ENCODE measurements at places on chromosomes 4 and X.

DNA sequence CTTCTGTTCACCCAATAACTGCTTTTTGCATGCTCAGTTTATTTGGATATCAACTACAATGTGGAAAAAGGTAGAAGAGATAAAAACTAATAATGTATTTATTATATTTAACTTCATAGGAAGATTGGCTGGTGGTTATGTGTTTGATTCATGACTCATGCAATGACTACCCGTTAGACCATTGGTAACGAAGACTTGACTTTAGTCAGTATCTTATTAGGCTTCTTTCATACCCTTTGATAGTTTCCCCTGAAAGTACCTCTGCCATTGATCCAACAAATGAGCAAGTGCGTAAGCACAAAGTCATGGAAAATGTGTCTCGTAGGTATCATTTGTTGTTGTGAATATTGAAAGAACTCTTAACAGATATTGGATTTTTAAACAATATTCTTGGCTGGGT lies 394.7 kb downstream of the PPP3CA start:
- H3K27ac ChIP-seq, result no peak overlapping the region
- H3K4me3 ChIP-seq, result no peak overlapping the region
- H3K36me3 ChIP-seq, result no peaks in the 10 kb centered on the region
- H3K4me1 ChIP-seq, result no peaks in the 10 kb centered on the region
- DNase-seq, result no peak

DNA sequence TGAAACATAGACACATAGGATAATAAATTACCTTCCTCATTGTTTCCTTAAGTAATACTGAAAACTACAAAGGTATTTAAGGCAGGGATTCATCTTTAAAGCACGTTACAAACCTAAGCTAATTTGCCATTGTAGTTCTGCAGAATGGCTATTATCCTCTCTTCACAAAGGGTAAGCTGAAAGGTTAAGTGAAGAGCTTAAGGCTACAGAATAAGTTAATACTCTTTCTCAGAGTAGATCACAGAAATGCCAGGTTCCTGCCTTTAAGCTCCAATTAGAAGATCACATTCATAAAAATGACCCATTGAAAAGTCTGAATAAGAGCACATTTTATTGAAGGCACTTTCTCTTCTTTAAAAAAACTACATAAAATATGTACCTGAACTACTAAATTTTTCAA lies 42.1 kb upstream of the PRDM5 start:
- DNase-seq, result no peak
- no peak overlapping the region for H3K27ac ChIP-seq
- H3K4me1 ChIP-seq, result no peaks in the 10 kb centered on the region
- H3K27me3 ChIP-seq, result 0 out of 2 replicates have a peak, but pooled peaks cover 4% of the 10 kb centered on the region
- H3K4me3 ChIP-seq, result no peak overlapping the region

GRCh38 chrX:13387666-13388494 lies 68.0 kb upstream of the ATXN3L start:
- no peaks in the 10 kb centered on the region for H3K27me3 ChIP-seq
- H3K27ac ChIP-seq, result no peak overlapping the region
- H3K4me3 ChIP-seq, result no peak overlapping the region
- H3K36me3 ChIP-seq, result no peaks in the 10 kb centered on the region
- peak; percentile 43 for DNase-seq

DNA sequence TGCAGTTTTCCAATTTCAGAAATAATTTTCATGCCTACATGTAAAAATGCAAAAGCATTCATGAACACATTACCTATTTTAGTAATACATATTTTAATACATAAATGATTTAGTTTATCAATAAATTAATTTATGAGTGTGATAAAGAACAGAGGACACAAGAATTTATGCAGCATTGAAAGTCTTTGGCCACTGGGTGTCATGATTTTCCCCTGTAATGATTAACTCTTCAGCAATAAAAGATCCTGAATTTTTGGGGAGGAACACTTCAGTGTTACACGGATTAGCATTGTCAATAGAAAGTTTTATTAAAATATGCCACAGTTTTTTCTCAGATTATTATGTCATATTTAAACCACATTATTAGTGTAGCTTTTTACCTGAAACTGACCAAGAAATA lies 8.6 kb upstream of the VCX2 start:
- H3K27ac ChIP-seq, result no peak overlapping the region
- H3K4me1 ChIP-seq, result no peaks in the 10 kb centered on the region
- no peak overlapping the region for H3K4me3 ChIP-seq
- no peak for DNase-seq
- no peaks in the 10 kb centered on the region for H3K36me3 ChIP-seq

DNA sequence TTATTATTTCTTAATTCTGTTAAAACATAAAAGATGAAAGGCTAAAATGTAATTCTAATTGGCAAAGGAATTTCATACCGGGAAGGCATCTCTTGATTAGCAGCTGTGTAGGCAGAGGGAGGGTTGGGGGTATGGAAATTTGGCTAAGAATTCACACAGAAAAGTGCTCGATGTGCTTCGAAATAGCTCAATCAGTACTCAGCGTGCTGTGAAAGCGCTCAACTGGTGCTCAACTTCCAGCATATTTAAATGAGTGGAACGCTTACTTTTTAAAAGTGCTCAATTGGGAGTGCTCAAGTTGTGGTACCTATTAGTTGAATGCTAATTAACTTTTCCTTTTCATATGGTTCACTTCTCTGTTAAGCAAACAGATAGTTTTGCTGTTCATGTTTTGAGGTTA lies 695.9 kb upstream of the ATOH1 start:
- H3K4me3 ChIP-seq, result no peak overlapping the region
- H3K27me3 ChIP-seq, result no peaks in the 10 kb centered on the region

DNA sequence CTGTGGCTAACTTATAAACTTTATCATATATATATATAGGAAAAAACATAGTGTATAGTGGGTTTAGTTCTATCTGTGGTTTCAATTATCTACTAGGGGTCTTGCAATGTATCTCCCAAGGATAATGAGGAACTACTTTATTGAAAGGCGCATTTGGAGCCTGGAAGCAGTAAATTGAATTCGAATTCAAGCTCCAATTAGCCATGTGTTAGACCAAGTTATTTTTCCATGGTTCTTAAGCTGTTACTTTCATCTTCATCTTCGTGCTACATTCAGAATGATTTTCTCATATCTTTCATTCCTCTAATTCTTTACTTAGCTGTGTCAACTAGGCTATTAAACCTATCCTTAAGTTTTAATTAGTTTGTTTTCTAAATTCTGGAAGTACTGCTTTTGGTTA lies 27.2 kb upstream of the MANBA start:
- H3K4me1 ChIP-seq, result no peaks in the 10 kb centered on the region
- H3K27me3 ChIP-seq, result no peaks in the 10 kb centered on the region
- no peak for DNase-seq
- no peak overlapping the region for H3K4me3 ChIP-seq
- H3K36me3 ChIP-seq, result no peaks in the 10 kb centered on the region
- H3K27ac ChIP-seq, result no peak overlapping the region

DNA sequence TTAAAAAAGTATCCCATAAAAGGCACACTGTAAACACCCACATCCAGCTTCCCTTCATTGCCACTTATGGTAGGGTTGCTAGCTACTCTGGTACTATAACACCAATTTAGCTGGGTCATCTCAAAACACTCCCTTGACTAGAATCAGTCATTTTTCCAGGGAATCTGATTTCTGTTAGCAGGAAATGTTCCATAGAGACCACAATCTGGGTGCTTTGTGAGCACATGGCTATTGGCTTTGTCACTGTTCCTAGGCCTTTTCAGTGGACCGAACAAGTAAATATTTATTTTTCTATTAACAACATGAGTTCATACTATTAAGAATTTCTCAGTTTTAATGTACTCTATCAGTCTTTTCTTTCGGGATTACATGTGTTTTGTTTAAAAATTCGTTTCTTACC lies 404.7 kb upstream of the GNPDA2 start:
- H3K27me3 ChIP-seq, result no peaks in the 10 kb centered on the region
- H3K27ac ChIP-seq, result no peak overlapping the region
- no peaks in the 10 kb centered on the region for H3K4me1 ChIP-seq
- no peak for DNase-seq
- H3K4me3 ChIP-seq, result no peak overlapping the region

- H3K4me3 ChIP-seq, result no peak overlapping the region
- H3K27me3 ChIP-seq, result no peaks in the 10 kb centered on the region
- H3K4me1 ChIP-seq, result no peaks in the 10 kb centered on the region
- no peaks in the 10 kb centered on the region for H3K36me3 ChIP-seq
Measured at GRCh38 chrX:11321986-11322385, 28.8 kb downstream of the AMELX start.

DNA sequence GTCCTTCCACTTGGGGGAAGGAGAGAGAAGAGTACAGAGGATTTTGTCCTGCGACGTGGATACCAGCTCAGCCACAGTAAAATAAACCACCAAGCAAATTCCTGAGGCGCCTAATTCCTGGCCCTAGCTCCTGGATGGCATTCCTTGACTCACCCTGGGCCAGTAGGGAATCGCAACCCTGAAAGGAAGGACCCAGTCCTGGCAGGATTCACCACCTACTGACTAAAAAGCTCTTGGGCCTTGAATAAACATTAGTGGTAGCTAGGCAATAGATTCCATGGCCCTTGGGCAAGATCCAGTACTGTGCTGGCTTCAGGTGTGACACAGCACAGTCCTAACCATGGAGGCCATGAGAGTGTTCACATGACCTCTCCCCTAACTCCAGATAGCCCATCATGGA lies 45.6 kb downstream of the GABRA3 start:
- no peaks in the 10 kb centered on the region for H3K4me1 ChIP-seq
- H3K4me3 ChIP-seq, result no peak overlapping the region
- H3K36me3 ChIP-seq, result no peaks in the 10 kb centered on the region
- no peak for DNase-seq
- no peaks in the 10 kb centered on the region for H3K27me3 ChIP-seq

GRCh38 chr4:169226565-169226964 lies 44.2 kb downstream of the SH3RF1 start:
- no peak overlapping the region for H3K27ac ChIP-seq
- no peaks in the 10 kb centered on the region for H3K4me1 ChIP-seq
- no peaks in the 10 kb centered on the region for H3K36me3 ChIP-seq
- no peak overlapping the region for H3K4me3 ChIP-seq
- DNase-seq, result no peak

DNA sequence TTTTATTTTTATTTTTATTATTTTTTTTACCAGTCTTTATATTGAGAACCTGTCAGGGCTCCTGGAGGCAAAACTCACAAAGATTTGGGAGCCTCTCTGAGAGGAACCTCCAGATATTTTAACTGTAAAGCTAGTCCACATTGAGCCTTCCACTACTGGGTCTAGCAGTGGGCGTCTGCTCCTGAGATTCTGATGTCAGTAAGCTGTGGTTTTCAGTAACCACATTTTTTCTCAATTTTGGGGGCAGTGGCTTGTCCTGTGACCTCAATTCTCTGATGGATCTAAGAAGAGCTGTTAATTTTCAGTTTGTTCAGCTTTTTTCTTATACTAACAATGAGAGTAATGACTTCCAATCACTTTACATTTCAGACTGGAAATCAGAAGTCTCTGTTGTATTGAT lies 23.6 kb upstream of the GPRASP1 start:
- no peak overlapping the region for H3K27ac ChIP-seq
- no peaks in the 10 kb centered on the region for H3K36me3 ChIP-seq
- H3K4me3 ChIP-seq, result no peak overlapping the region
- H3K27me3 ChIP-seq, result no peaks in the 10 kb centered on the region
- H3K4me1 ChIP-seq, result no peaks in the 10 kb centered on the region

DNA sequence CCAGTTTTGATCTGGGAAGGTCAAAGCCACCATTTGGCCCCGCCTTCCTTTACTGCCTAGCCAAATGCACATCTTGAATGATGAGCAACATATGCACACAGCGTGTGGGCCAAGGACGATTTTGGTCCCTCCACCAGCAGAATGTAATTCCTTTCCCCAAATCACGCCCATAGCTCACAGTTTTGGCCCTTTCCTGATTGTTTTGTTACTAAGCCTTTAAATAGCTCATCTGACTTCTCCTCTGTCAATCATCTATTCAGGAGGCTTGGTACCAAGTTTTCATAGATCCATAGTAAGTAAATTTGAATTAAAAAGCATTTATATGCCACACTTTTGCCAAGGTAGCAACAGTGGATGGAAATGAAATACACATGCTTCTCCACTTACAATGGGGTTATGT lies 123.3 kb downstream of the NFKB1 start:
- H3K27ac ChIP-seq, result no peak overlapping the region
- H3K4me1 ChIP-seq, result no peaks in the 10 kb centered on the region
- no peaks in the 10 kb centered on the region for H3K36me3 ChIP-seq
- no peaks in the 10 kb centered on the region for H3K27me3 ChIP-seq
